DMS79 (cell line): ENCODE measurements at places on chromosomes 2 and 18.
A peak's percentile ranks its signal among the peaks of the same experiment; 100 is the strongest.

DNA sequence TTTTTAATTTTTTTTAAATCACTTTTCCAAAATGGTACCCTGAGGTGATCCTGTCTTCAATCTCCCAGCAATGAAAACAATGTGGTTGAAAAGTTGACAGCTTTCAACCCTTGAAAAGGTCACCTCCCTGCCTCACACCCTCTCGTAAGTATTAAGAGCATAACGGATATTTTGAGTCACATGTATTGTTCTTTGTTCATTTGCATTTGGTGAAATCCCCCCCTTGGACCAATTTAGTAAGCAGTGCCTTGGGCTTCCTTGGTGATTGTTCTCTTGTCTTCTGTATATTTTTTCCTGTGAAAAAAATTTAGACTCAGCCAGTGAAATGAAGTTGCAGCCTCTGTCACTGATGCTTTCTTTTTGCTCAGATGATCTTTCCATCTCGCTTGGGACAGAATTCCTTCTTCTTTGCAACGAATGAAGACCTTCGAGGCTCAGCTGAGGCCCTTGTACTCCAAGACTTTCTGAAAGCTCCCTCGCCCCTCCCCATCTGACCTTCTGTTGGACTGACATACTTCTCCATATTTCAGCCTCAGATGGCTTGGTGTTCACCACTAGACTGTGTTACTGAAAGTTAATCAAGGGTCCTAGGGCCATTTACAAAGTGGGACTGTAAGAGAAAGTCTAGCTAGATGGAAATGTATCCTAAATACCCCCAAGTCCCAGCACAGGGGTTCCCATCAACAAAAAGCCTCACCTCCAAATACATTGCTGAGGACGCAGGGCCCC lies 158.4 kb downstream of the BCL2 start:
- DNase-seq, result no peak

DNA sequence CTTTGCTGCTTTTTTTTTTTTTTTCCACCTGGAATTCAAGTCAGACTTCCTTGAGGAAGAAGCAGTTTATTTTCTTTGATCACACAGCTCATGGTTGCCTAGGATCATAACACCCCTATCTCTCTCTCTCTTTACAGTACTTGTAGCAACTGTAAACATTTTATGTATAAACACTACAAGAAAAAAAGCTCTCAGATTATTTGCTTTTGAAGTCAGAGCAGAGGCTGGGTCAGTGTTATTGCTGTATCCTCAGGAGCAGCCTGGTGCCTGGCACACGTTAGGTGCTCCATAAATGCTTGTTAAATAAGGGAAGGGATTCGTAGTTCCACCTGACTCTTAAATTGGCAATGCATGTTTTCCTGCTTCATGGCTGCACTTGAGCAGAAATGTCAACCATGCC lies 221.2 kb downstream of the TGIF1 start:
- DNase-seq, result peak; percentile 66

DNA sequence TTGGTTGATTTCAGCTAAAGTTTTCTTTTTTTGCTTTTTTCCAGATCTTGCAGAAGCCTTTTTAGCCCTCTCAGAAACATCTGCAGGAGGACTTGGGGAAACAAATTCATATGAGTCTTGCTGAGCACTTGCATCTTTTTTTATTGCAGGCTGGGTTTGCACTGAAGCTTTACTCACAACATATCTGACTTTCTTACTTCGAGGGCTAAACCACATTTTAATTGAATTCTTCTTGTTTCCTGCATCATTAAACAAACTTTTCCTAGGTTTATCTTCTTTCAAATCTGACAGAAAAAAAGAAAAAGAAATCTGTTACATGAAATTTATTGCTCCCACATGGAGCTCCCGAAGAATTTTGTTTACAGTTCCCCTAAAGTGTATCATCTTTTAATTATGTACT lies 28.3 kb downstream of the BARD1 start:
- no peak for DNase-seq

GRCh38 chr2:137168552-137168951 lies 403.2 kb downstream of the THSD7B start:
- DNase-seq, result no peak

DNA sequence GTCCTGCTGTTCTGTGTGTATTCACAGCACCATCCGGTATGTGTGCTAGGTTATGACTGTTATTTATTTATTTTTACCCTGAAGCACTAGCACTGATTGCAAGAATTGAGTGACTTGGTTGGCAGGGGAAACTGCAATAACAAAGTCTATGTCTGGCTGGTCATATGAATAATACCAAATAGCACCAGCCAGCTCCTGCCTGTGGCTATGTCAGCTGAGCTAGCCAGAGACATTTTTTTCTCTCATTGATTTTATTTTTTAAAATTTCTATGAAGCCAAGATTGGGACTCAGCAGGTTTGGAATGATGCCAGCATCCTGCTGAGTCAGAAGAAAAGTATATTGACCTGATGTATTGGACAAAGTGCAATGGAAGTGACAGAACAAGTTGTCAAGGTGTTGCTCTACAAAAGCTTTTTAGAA lies 188.5 kb upstream of the CDH2 start:
- DNase-seq, result no peak

DNA sequence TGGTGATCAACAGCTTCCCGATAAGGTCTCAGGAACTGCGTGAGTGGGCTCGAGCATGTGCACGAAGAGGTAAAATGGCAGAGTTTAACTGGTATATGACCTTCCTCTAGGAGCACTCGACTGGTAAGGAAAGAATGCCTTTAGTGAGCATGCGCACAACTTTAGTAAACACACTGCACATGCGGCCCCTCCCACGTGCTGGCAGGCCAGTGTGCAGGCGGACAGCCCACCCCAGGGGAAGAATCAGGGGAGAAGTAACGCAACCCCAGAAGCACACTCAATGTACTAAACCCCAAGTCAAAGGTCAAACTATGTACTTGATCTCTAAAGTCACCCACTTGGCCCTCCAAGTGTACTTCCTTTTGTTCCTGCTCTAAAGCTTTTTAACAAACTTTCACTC lies 28.7 kb upstream of the SLC25A52 start:
- no peak for DNase-seq

- DNase-seq, result no peak
Measured at GRCh38 chr2:159790323-159790722, 7.7 kb downstream of the CD302 start.

DNA sequence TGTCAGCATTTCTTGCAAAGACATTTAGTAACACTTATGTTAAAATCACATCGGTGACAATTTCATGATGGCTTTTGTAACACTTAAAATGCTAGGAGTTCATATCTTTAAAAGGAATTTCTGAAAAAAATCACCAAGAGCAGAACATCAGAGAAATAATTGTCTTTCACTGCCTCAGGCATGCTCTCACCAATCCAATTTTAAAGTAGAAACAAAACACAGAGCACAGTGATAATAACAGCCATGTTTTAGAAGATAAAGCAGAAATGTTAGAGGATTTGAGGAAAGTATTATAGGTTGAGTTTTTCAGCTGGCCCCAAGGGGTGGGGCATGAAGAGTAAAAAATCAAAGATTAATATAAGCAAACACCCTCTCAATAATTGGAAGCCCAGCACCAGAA lies 1037.6 kb downstream of the DSC3 start:
- no peak for DNase-seq

DNA sequence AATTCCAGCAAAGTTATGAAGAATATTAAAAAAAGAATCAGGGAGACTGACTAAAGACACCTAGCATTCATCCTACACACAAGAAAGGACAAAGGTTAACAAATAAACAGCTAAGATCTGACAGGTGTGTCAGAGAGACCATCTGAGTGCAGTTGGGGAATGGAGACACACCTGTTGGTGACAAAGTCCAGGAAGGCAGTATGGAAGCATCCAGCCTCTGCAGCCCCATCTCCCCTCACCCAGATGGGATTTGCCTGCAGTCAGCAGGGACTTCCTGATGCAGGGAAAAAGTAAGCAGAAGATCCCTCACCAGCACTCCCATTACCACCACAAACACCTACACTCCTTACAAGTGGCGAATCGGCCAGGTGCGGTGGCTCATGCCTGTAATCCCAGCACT lies 37.9 kb downstream of the USP34 start:
- no peak for DNase-seq

- DNase-seq, result no peak
Measured at GRCh38 chr2:23606196-23606595, 221.2 kb downstream of the KLHL29 start.

- DNase-seq, result no peak
Measured at GRCh38 chr2:117858892-117859531, 44.5 kb downstream of the DDX18 start.

DNA sequence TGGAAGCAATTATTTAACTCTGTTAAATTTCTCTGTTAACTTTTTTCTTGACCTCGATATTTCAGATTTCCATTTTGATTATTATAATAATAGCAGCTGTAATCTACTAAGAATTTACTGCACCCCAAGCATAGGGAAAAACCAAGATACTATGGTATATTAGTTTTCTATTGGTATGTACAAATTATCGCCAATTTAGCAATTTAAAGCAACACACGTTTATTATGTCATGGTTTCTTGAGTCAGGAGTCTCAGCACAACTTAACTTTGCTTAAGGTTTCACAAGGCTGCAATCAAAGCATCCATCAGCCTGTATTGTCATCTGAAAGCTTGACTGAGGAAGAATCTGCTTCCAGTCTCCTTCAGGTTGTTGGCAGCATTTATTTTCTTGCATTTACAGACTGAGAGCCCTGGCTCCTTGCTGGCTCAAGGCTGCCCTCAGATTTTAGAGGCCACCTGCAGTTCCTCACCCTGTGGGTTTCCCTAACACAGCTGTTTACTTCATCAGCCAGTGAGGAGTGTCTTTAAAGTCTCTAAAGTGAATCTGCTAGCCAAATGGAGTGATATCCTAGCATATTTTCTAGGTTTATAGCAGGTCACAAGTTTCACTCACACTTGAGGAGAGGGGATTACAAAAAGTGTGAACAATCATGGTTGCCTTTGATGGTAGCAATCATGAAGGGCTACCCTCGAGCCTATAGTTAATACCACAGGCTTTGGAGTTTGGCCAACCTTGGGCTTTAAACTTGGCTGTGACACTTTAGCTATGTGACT lies 4.4 kb upstream of the VPS54 start:
- DNase-seq, result no peak

DNA sequence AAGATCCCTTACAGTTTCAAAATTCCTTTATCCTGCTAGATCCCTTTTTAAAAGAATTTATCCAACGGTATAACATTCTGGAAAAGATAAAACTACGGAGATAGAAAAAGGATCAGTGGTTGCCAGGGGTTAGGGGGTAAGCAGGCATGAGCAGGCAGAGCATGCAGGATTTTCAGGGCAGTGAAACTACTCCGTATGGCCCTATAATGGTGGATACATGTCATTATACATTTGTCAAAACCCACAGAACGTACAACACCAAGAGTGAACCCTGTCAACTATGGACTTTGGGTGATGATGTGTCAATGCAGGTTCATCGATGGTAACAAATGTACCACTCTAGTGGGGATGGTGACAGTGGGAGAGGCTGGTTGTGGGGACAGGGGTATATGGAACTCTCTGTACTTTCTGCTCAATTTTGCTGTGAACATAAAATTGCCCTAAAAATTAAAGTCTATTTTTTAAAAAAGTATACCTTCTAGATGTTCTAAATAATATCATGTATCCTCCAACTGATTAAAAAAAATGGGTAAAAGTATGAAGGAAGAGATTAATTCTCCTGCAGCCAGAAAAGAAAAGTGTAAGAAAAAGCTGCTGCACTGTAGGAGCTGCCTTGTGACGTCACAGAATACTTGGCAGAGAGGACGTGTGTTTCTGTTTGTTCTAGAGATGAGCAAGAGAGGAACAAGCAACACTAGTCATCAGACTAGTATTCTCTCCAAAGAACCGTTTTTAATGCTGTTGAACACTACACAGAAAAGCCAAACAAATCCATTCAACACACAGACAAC lies 23.6 kb downstream of the ANKRD44 start:
- no peak for DNase-seq

DNA sequence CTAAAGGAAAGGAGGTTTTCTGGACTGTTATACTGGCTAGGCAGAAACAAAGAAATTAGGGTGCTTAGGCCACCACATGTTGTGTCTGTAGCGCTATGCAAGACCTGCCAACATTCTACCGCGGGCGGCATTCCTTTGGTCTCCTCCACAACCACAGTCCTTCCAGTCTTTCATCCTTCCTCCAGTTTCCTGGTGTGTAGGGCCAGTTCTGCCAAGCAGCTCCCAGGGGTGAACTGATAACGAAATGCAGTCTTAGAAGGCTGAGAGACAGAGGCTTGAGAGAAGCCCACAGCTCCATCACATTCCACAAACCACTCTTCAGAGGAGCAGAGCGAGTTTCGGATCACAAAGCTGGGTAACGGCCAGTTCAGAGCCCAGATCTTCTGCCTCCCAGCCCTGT lies 19.5 kb upstream of the CXXC1 start:
- no peak for DNase-seq

DNA sequence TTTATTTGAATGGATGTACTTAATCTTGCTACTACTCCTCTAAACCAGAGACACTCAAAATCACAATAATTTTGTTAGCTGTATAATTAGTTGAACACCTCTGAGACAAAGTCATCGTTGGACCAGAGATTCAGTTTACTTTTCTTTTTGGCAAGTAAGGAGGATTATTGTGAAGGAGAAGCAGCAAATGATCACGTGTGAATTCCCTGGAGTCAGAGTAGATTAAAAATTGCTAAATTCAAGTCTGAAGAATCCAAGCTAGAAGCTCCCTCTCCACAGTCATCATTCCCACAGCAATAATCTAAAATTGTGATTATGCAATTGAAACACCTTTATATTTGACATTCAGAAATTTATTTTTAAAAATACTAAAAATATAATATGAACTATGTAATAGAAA lies 484.4 kb downstream of the CMPK2 start:
- no peak for DNase-seq

DNA sequence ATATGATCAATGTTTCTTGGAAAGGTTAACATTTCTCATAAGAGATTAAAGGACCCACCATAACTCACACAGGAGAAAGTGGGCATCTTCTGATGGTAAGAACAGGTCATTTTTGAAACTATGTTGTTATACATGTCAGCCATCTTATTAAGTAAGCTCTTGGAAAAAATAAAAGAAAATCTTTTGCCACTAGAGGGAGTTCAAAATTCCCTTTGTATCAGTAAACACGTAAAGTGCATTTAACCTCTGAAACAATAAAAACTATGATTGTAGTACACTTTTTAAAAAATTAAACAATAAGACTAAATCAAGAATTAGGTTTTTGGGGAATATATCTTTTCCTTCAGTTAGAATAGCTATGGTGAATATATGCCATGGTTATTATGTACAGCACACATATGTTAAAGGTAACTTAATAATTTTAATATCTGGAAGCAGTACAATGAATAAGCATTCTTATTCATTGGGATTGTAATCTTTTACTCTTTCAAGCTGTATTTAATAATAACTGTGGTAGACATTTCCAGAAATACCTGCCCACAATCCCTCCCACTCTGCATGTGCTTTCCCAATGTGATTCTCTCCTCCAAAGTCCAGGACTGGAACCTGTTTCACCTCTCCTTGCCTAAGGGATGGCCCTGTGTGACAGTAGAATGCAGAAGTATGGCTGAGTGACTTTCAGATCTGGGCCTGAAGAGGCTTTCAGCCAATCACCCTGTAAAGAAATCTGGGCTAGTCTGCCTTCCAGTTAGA lies 64.2 kb downstream of the RBMS1 start:
- DNase-seq, result no peak

- DNase-seq, result no peak
Measured at GRCh38 chr2:115524452-115524851, 1082.0 kb downstream of the DPP10 start.
